ENCODE measurements at places on chromosomes 7 and 10.

GRCh38 chr7:95433952-95434556 lies 774 bp downstream of the PON2 start:
- DNase-seq, result no peak

GRCh38 chr10:26481914-26482550 lies 43.9 kb downstream of the APBB1IP start:
- DNase-seq, result no peak

- no peak for DNase-seq
Observed at GRCh38 chr7:148975896-148976295, 52.4 kb downstream of the PDIA4 start.

GRCh38 chr10:102196893-102197292 lies 29.2 kb upstream of the ELOVL3 start:
- no peak for DNase-seq

DNA sequence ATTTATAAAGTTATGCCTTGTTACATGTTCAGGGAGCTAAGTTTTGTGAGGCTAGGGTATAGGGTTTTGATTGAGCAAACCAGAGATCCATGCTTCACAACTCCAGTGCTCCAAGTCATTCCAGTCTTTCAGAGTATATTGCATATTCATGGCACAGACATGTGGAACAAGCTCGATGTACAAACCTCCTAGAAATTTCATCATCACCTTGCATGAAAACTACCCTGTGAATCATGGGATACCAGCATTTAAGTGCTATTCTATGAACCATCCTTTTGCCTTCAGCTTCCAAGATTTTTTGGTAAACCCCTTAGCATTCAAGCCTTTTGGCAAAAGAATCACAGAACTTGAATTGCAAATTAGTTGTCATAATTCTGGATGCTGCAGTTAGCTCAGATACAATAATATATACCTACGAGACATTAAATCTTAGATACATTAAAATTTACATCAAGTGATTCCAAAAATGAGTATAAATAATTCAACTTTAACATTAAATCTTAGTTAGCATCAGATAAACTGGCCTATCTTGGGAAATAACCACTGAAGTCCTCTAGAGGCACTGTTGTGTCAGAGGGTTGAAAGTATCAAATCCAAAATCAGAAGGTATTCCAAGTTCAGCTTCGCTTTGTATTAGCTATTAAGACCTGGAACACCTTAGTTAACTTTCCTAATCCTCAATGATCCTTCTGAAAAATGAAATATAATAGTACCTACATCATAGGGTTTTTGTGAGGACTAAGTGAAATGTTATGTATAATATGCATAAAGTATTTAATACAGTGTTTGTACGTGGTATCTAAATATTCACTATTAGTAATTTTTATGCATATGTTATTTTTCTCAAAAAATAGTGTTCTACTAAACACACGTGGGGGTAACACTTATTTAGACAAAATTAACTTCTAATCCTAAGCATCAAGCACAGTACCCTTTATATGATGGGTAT lies 55.5 kb upstream of the CABCOCO1 start:
- no peak for DNase-seq

DNA sequence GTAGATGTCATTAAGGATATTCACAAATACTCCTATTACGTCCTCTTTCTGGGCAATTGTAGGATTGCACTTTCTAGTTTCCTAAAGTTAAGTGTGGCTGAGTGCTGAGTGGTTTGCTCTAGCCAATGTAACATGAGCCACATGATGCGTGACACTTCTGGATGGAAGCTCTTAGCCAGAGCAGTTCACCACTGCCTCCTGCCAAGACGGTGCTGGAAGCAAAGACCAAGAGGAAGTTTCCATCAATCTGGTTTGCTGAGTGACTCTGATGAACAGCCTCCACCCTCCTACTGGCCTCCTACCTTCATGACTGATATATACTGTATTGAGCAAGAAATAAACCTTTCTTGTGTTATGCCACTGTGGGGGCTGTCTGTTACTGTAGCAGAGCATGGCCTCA lies 318.1 kb downstream of the KCNMA1 start:
- DNase-seq, result peak; percentile 65

DNA sequence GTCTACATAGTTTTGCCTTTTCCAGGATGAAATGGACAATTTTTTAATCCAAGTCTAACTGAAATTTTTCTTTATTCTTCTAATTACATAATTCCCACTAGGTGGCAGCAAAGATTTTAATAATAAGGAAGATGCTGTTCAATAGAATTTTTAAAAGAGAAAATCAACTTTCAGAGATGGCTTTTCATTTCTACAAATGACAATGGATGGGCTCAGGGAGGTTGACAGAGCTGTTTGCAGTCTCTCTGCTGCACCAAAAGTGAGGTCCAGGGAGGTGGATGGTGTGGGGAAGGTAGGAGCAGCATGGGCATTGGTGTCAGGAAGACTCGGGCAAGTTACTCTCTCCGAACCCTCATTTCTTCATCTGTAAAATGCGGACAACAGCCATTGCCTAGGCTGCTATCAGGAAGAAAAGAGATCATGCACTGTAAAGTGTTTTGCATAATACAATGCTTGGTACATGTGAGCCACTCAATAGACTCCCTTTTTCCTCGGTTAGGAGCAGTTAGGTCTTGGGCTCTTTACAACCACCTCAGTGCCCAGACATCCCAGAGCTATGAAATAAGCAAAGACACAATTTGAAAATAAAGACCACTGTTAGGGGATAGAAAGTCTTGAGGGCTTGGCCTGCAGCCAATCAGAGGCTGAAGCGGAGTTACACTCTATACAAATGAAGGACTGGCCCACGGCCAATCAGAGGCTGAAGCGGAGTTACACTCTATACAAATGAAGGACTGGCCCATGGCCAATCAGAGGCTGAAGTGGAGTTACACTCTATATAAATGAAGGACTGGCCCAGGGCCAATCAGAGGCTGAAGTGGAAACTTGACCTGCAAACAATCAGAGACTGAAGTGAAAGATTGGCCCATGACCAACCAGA lies 107.1 kb downstream of the ABLIM1 start:
- peak; percentile 91 for DNase-seq

- no peak for DNase-seq
Observed at GRCh38 chr7:157895520-157896375, 558.9 kb downstream of the DNAJB6 start.

DNA sequence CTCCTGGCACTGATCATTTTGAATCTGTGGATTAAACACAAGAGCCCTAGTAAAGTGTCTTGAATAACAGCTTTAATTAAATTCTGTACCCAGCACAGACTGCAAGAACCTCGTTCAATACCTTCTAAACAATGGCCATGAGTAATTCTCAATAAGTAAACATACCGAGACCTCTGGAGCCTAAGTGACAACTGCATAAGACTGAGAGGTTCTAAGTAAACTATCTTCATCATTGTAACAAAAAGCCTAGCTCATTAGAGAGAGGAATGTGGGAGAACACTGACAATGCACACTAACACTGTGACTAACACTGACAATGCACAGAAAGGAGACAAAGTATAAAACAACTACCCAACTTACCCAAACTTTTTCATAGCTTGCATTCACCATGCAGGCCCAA lies 117.4 kb downstream of the ELAPOR2 start:
- no peak for DNase-seq

All from NCI-H446 (cell line).